ENCODE measurements at places on chromosomes 7 and 10. TPM values are rescaled to one million over a fixed set of nuclear protein-coding genes. Genes with fewer than 3 reads are reported as not detected.

Gene PTPRN2
- 2.1 TPM for polyA plus RNA-seq

Gene RHOBTB1
- polyA plus RNA-seq = 20.8 TPM

Gene PILRA
- polyA plus RNA-seq = 1.6 TPM

Gene KLF14
- polyA plus RNA-seq = not detected

Gene ERVW-1
- not detected for polyA plus RNA-seq

Gene A1CF
- 0.47 TPM for polyA plus RNA-seq

Gene IRF5
- 1.9 TPM for polyA plus RNA-seq

DNA sequence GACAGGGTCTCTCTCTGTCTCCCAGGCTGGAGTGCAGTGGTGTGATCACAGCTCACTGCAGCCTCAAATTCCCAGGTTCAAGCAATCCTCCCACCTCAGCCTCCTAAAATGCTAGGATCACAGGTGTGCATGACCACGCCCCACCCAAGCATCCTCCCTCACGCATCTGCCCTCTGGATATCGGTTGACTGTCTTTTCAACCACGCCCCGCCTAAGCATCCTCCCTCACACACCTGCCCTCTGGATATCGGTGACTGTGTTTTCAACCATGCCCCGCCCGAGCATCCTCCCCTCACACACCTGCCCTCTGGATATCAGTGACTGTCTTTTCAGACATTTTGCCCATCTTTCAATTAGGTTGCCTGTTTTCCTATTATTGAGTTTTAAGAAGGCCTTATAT, 140.5 kb downstream of the MAD1L1 start:
- DNase-seq = no peak

DNA sequence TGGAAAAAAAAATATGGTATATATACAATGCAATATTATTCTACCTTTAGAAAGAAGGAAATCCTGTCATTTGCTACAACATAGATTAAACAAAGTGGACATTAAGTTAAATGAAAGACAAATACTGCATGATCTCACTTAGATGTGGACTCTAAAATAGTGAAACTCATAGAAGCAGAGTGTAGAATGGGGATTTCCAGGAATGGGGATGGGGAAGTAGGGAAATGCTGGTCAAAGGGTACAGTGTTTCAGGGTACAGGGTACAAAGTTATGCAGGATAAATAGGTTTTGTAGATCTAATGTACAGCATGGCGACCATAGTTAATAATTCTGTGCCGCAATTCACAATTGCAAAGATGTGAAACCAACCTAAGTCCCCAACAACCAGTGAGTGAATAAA, 385.5 kb downstream of the SFMBT2 start:
- DNase-seq = no peak

GRCh38 chr10:127813290-127813689, 76.3 kb downstream of the FOXI2 start:
- DNase-seq = peak; percentile 7

DNA sequence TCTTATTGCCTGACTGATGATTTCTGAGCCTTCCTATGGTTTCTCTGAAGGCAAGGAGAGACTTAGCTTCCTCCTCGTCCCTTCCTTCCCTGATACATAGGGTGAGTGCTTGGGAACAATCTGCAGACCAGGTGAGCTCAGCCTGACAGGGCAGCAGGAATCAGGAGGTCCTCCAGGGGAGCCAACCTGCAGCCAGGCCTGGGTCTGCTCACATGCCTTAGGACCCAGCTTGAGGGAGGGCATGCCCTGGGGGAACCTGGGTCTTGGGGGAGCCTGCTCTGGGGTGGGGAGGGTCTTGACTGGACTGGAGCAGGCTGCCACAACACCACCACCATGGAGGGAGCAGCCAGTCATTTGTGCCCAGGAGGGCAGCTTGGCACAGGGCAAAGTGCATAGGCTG, 57.7 kb downstream of the LRRC18 start:
- no peak for DNase-seq

GRCh38 chr7:139035586-139036353, at the start of gene ZC3HAV1L:
ZC3HAV1L (minus strand) TSS chr7:139036042; CDS start chr7:139036017, 25 bp downstream.
- peak; percentile 84 for DNase-seq

- peak; percentile 63 for DNase-seq
Measured at GRCh38 chr7:20330928-20331909, 519 bp downstream of the ITGB8 start.

DNA sequence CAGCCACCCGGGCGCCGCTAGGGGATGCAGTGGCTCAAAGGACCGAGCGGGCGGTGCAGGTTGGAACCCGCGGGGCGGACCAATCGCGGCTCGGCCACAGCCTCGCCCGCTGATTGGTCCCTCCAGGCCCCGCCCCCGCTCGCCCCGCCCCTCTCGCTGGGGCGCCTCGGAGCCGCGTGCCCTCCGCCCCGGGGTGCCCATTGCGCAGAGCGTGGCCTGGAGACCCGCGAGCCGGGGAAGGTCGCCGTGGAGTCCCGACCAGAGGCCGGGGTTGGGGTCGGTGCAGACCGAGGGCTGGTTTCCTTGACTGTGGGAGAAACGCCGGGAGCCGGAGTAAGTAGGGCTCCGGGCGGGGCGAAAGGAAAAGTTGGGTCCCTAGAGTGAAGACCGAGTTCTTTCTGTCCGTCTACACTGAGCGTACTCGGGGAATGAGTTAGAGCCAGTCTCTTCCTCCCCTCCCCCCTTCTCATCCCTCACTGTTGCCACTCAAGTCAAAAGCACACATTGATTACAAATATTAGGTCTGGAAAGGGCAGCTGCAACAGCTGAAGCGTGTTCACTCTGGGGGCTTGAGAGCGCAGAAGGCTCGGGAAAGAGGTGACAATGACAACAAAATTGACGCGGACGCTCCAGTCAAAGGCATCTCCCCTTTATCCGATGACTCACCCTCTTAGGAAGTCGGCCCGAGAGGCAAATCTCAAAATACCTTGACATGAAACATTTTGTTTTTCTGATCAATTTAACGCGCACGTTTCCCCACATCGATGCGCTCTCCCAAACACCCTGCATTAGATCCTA, 843 bp upstream of the GATA3 start:
- peak; percentile 57 for DNase-seq

DNA sequence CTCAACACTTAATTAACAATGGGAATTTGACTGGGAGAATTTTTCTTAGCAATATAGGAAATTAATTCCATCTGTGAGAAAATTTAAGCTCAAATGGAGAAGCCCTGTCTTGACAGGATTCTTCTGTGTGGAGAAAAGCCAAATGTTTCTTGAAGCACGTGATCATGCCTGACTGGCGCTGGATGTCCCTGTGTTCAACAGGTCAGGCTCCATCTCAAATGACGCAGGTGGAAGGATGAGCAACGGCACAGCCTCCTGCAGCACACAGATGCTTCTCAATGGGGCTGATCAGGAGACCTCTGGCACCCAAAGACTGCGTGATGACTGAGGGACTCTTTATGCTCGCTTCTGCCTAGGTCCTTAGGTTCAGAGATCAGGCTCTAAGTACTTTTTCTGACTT, 143.8 kb downstream of the RSU1 start:
- no peak for DNase-seq

DNA sequence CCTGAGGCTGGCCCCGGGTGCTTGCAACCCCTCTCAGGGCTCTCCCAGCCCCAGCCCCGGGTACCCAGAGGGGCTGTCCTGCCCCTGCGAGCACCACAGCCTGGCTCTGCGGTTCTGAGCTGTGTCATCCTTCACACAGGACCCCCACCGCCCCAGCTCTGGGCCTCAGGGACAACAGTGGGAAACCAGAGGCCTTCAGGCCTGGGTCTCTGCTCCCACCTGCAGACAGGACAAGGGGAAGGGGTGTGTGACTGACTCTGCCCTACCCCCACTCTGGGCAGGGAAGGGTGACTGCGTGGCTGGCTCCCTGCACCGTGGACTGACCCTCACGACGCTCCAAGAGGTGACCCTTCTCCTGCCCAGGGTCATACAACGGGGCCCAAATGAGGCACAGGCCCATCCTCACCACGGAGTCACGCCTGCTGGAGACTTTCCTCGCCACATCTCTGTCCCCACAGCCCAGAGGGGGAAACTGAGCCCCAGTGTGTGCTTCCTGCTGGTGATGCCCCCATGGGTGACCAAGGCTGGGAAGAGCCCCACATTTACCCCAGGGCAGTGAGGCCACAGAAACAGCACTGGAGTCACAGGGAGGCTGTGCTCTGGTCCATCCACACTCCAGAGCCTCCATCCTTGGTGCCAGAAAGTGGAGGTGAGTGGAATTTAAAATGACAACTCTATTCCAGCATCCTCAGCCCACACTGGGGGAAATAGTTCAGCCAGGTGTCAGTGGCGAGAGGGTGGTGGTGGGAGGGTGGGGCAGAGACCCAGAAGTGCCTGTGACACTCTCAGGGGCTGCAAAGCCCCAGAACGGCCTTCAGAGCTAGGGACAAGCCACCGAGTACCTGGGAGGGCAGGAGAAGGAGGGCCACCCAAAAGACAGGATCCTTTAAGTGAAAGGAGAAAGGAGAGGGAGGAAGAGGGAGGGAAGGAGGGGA, 13.6 kb downstream of the CAMK2B start:
- no peak for DNase-seq

DNA sequence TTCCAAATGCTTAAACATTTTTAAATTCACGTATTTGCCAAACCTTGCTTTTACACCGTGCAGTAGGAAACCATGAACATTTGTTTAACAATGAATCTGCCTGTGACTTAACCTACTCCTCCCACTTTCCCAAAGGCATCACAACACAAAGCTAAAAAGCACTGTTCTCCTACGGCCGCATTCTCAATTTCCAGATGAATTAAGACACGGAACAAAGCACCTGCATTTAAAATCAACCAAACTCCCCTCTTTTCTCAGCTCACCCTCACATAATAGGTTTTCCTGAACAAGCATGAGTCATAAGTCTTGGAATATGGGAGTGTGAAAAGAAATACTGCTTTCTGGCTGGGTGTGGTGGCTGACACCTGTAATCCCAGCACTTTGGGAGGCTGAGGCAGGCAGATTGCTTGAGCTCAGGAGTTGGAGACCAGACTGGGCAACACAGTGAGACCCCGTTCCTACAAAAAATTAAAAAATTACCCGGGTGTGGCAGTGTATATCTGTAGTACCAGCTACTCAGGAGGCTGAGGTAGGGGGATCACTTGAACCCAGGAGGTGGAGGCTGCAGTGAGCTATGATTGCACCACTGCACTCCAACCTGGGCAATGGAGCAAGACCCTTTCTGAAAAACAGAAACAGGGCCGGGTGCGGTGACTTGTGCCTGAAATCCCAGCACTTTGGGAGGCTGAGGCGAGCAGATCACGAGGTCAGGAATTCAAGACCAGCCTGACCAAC, 51.7 kb upstream of the CYTH3 start:
- no peak for DNase-seq

DNA sequence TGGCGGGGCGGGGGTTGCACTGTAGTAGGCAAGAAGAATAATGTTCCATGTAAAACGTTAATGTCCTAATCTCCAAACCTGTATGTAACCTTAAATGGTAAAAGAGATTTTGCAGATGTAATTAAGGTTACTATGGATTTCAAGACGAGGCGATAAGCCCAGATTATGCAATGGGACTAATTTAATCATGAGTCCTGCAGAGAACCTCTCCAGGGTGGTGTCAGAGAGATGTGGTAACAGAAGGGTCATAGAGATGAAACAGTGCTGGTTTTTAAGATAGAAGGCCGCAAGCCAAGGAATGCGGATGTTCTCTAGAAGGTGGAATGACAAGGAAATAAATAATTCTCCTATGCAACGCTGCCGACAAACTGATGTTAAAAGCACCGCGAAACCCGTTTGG, 57.1 kb downstream of the UBE3C start:
- no peak for DNase-seq

- DNase-seq = no peak
Measured at GRCh38 chr10:11822026-11822756, 965 bp upstream of the PROSER2 start.

GRCh38 chr10:80713398-80713928, 175.8 kb downstream of the SH2D4B start:
- DNase-seq = no peak

DNA sequence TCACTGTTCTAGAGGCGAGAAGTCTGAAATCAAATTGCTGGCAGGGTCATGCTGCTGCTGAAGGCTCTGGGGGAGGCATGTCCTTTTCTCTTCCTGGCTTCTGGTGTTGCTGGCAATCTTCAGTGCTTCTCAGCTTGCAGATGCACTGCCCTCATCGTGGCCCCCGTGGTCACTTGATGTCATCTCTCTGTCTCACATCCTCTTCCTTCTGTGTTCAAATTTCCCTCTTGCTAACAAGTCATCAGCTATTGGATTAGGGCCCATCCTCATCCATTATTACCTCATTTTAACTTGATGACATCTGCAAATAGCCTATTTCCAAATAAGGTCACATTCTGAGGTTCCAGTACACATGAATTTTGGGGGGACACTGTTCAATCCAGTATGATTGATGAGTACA, 36.6 kb upstream of the SRGN start:
- no peak for DNase-seq

GRCh38 chr7:79786187-79786586, 332.7 kb upstream of the MAGI2 start:
- no peak for DNase-seq

- peak; percentile 59 for DNase-seq
Measured at GRCh38 chr10:3213208-3213607, 40.6 kb upstream of the PITRM1 start.

DNA sequence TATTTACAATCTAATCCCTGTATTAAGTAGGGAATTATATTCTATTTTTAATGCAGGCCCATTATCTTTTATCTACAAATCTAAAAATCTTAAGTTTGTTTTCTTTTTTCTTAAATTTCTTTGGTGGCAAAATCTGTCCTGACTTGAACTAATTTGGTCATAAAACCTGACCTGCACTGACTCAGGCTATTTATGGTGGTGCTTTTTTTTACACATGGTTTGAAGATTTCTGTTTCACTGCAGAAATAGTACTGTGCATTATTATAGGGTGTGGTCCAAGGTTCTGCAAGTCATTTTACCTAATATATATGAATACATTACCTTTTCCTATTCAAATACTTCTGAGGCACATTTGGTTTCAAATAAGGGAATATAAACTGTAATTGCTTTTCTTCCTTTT, 137.0 kb downstream of the CD36 start:
- no peak for DNase-seq

- no peak for DNase-seq
Measured at GRCh38 chr10:128573986-128574385, 447.8 kb upstream of the MKI67 start.

DNA sequence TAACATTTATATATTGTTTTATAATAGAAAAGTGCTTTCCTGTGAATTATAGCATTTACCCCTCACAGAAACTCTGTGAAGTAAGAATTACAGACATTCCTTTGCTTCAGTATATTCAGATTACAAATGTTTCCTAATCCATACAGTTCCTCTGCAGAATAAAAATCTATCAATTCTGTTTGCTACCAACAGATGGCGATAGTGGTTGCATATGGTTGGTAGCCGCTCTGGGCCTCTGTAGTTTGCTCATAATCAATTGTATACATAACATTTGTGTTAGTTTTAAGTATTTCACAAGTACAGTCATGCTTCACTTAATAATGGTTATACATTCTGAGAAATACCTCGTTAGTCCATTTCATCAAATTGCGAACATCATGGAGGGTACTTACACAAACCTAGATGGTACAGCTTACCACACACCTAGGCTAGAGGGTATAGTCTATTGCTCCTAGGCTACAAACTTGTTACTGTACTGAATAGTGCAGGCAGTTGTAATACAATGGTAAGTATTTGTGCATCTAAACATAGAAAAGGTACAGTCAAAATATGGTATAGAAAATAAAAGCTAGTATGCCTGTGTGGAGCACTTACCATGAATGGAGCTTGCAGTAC, 94.4 kb upstream of the STEAP4 start:
- no peak for DNase-seq
